Jurkat, Clone E6-1 (cell line): ENCODE measurements at places on chromosomes 16 and 17.

DNA sequence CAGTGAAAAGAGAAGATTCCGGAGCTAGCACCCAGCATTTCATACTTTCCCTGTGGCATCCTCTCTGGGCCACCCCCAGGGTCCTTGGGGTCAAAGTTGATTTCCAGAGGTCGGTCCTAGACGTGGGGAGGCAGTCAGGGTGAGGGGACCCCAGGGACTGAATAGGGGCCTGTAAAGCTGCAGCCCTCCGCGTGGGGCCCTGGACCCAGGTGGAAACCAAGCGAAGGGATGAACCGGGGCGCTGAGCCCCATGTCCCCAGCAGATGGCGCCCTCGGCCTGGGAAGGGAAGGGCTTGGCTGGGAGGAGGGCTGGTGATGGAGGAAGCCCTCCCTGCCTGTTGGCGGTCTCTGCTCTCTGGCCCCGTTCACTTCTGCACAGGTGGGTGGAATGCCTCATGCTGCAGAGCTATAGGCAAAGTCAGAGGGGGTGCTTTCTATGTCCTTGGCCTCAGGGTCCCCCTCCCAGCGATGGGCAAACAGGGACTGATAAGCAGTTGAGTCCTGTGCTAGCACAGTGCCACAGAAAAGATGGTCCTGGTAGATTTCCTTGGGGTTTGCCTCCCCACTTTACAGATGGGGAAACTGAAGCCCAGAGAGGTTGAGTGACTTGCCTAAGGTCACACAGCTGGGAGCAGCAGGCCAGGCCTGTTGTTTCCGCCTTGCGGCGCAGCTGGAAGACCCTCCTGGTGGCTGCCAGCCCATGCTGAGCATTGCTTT, 163.4 kb upstream of the CIBAR2 start:
- DNase-seq, result peak; percentile 32

DNA sequence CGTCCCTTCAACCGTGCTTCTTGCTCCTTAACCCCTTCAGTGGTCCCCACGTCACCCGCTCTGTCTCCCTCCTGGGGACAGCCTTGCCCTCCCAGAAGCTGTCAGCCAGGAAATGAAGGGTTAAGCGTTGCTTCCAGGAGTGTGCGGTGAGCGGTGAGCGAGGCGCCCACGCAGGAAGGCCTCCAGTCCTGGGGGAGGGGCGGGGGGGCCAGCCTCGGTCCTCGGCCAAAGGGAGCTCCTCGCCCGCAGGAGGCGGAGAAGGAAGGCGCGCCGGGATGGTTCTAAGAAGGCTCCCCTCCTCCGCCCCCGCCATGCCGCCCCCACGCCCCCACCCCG, 2.3 kb downstream of the RBFOX3 start:
- no peak for DNase-seq

DNA sequence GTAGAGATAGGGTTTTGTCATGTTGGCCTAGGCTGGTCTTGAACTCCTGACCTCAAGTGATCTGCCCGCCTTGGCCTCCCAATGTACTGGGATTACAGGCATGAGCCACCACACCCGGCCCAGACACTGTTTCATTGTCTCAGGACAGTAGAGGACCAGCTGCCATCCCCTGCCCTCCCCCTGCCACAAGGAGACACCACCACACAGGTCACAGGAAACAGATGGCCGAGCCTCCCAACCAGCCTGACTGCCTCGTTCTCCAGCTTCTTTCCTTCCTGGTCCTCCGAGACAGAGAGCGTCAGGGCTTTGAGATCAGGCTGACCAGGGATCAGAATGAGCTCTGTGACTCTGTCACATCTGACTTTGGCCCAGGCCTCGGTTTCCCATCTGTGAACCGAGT, 20.8 kb upstream of the RNPS1 start:
- no peak for DNase-seq

DNA sequence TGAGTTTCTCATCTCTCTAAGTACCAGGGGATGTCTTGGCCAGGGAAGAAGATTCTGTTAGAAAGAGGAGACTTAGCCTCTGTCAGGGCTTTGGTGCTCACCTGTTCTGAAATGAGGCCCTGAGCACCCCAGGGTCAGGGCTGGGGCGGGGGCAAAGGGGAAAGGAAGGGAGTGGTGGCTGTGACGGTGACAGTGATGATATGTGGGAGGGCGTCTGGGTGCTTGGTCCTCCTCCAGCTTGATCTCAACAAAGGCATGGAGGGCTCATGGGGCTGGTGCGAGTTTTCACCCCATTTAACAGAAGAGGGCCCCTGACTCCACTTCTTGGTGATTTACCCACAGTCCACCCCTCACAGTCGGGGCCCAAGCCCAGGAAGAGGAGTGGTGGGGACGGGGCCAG, 15.1 kb downstream of the SOX8 start:
- no peak for DNase-seq

DNA sequence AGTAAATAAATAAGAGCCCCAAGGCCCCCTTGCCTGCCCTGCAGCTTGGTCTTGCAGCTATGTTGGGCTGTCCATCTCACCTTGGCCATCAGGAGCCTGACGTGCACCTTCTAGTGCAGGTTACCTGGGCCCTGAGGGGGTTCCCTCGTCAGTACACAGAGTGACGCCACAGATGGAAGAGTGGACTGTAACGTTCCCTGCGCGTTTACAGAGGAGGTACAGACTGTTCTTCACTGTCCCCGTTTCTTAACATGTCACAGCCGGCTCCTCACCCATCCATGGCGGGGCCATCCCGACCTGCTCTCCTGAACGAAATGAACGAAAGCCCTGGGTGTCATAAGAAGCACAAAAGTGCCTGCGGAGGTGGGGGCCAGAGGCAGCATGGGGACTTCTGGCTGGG, 15.9 kb upstream of the FASN start:
- DNase-seq, result no peak

DNA sequence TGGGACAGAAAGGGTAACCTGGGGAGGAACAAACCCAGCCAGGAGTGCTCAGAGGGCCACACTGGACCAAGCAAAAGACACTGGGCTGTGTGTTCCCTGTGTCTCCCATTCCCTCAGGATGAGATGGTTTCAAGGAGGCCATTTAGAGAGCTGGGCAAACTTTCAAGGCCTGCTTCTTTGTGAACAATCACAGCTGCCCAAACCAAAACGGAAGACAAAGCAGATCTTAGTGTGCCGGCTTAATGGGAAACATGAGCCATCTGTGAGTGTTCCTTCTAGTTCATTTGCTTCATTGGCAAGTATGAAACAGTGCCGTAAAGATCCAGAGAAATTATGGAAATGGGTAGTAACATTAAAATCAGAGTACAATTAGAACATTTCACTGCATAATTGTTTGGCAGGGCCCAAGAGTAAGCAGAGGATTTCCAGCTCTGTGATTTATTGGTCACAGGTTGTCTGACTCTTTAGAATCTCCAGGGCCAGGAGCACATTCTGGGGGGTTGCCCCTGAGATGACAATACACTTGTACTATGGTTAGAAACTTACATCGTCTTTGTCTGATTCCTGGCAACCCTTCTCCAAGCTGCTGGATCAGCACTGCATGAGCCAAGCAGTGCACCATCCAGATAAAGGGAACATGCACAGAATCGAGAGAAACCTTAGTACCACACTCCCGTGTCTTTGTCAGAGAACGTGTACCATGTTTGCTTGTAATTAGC, 412.1 kb downstream of the RBFOX1 start:
- DNase-seq, result no peak
